Stimulated activated CD8-positive, alpha-beta memory T cell treated with anti-CD3 and anti-CD28 coated beads, Interleukin-2, amount 100 ng/mL, for 1 hour (primary cell): ENCODE measurements at places on chromosomes 3 and 15.

GRCh38 chr15:67806536-67806935 is 18.8 kb upstream of the SKOR1 start:
- DNase-seq, result no peak

DNA sequence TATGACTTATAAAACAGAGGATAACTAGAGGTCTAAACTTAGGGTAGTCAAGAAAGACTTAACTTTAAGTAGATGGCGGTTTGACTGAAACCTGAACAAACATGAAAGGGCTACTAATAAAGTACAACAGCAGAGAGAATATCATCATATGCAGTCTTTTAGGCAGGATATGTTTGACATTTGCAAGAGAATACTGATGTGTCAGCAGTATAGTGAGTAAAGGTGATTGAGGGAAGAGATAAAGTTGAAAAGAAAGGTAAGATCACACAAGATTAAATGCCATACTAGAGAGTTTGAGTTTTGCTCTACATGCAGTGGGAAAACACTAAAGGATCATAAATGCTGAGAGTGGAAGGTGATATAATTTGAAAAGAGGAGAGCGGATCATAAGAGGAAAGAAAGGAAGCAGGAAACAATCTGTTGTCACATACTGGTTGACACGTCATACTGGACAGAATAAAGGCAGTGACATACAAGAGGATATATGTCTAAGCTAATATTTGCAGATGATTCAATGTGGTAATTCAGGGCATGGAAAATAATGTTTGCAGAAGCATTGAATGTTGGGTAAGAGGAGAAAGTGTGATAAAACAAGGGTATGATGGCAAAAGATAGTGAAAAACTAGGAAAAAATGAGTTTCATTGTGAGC is 223.0 kb downstream of the EPHA6 start:
- DNase-seq, result no peak

- DNase-seq, result no peak
These were observed 88.7 kb downstream of the CBLB start for GRCh38 chr3:105780107-105780506.

DNA sequence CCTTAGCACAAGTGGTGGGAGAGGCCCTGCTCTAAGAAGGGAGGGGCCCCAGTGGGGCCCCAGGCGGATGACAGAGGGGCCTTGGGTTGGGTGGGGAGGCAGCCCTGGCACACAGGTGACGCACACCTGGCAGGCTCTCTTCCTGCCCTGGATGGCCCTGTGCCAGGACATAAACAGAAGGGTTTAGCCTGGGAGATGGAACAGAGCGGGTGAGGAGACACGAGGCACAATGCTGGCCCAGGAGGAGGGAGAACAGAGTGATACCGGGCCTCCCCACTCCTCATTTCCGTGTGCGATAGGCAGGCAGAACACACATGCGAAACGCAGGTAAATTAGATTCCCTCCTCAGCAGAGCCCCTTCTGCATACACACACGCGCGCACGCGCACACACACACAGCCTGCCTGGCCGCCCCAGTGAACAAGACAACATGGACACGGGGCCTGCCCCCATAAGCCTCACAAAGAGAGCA is 39.8 kb downstream of the IDH2 start:
- DNase-seq, result no peak

DNA sequence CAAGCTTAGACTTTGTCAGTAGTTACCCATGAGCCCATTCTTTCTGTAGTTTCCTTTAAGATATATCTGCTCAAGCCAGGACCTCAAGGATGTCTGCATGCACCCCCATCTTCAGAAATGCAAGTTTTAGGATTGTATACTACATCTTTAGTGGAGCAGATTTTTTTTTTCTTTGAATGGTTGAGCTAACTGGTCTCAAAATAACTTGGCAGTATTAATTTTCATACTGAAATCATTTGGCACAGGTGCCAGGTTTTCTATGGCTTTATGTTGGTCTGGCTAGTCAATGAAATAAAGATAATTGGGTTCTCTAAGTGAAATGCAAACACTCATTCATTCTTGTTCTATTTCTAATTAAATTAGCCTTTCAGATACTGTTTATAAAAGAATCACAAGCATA is 108.9 kb downstream of the ATG7 start:
- no peak for DNase-seq

DNA sequence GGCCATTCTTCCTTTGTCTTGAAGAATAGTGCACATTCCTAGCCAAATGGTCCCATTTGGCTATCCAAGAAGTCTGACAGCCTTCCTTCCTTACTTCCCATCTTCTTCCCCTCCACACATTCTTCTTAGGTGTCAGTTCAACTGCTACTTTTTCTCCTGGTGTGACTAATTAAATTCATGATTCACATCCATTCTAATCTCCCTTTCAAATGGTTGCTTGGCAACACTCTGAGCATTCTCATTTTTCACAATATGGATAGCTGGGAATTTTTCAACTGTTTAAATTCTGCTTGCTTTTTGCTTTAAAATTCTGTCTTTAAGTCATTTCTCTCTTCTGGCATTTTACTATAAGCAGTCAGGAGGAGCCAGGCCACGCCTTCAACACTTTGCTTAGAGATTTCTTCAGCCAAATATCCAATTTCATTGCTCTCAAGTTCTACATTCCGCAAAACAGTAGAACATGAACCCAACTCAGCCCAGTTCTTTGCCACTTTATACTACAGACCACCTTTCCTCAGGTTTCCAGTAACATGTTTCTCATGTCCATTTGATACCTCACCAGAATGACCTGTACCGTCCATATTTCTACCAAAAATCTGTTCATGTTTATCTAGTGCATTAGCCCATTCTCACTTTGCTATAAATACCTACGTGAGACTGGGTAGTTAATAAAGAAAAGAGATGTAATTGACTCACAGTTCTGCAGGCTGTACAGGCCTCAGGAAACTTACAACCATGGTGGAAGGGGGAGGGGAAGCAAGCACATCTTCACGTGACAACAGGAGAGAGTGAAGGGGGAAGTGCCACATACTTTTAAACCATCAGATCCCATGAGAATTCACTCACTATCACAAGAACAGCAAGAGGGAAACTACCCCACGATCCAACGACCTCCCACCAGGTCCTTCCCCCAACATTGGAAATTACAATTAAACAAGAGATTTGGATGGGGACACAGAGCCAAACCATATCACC is 31.9 kb upstream of the MCF2L2 start:
- DNase-seq, result no peak

GRCh38 chr3:172562871-172563865 is 39.9 kb upstream of the TNFSF10 start:
- DNase-seq, result no peak

DNA sequence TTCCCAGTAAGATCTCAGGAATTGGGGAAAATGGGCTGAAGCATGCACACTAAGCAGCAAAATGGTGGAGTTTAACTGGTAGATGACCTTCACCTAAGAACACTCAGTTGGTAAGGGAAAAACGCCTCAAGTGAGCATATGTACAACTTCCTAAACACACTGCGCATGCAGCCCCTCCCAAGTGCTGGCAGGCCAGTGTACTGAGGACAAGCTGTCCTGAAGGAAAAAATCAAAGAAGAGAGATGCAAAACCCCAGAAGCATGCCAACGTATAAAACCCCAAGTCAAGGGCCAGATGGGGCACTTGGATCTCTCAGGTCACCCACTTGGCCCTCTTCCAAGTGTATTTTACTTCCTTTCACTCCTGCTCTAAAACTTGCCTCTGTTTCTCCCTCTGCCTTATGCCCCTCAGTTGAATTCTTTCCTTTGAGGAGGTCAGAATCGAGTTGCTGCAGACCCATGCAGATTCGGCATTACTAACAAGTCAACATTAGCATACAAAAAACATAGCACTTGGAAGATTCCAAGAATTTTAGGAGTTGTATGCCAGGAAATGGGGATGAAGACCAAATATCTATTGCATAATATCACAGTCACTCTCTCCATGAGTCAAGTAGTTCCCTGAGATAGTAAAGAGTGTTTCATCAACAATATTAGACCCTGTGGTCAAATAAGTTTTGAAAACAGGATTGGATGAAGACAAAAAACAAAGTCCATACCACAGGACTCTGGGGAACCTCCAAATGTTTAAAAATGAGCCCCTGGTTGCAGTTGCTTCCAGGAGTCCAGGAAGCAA is 10.8 kb upstream of the FYCO1 start:
- no peak for DNase-seq

DNA sequence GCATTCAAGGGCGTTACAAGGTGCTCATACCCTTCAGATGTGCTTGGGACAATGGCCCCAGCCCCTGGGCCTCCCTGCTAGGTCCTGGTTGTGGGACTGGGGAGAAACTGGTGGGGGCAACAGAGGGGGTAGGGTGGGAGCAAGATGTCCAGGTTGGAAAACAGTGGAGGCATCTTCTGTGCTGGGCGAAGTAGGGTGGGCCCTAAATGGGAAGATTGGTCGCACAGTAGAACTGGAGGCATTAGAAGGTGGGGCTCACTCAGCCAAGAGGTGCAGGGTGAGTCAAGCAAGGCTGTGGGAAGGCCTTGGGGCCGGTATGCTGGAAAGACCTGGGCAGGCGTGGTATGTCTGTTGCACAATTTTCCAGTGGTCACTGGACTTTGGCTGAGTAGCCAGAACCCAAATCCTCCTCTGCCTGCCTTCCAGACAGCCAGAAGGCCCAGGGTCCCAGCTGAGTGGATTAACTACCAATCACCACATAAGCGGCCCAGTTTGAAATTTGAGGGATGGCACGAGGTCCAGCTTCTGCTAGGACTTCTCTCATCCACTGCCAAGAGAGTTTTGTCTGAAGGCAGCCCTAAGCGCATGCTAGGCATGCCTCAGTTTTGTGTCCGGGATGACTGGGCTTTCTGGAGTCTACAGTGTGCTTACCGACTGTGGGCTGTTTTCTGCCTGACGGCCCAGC is 74.5 kb downstream of the LSM3 start:
- no peak for DNase-seq

GRCh38 chr15:85941186-85941855 is 138.3 kb upstream of the AGBL1 start:
- no peak for DNase-seq

DNA sequence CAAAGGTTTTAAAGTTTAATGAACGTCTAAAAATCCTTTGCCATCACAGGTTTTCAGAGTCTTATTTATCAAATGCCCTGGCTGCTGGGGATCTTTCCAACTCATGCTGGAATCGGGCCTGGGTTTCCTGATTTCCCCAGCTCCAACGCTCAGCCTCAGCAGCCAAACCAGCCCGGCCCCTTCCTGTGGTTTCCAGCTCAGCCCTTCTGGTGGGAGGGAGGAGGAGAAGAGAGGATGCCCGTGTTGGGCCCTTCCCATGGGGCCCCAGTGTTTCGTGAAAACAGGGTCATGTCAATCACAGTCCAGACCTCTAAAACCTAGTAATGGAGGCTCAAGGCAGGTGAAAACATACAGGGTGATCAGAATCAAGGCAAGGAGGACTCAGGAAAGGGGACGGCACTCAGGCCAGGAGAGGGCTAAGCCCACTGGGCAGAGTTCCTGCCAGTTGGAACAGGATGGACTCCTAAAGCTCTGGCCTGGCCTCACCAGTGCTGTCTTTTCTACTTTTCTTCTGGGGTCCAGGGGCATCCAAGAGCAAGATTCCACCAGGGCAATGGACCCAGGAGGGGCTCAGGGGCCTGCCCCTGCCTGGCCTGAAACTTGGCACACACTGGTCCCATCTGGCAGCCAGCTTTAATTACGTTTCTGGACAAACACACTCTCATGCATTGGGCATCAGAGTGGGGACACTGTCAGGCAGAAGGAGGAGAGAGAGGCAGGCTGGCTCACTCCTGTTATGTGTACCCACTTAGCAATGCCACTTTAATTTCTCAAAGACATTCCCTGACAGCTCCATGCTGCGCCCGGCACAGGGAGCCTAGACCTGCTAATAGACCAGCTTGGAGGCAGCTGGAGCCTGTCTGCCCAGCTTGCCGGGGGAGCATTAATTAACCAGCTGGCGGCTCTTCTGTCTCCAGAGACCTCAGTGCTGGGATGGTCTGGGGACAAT is 194.6 kb downstream of the FAM43A start:
- DNase-seq, result no peak

DNA sequence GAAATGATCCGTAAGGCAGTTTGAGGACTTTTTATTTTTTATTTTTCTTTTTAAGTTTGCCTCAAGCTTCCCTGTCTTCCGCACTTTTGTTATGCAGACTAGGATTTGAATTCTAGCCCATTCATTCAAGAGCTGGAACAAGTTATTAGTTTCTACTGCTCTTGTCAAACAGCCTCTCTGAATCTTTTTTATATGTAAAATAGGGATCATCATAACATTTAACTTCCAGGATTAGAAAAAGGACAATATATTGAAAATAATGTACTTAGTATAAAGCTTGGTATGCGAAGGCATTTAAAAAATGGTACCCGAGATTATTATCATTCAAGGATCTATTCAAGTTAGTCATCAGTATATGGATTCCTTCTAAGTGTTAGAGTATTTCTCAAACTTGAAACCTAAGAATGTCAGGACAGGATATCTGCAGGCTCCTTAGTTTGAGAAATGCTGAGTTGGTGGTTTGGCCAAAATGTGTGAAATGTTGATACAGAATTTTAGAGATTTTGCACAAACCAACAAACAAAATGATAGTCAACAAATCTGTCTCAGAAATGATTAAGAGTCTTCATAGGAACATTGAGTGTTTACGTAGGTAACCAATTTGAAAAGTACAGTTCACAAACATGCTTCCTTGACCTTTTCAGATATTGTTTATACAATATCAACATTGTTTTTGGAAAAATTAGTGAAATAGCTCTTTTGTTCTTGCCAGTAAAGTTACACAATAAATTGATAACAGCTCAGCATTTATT is 40.5 kb upstream of the IGSF10 start:
- no peak for DNase-seq

DNA sequence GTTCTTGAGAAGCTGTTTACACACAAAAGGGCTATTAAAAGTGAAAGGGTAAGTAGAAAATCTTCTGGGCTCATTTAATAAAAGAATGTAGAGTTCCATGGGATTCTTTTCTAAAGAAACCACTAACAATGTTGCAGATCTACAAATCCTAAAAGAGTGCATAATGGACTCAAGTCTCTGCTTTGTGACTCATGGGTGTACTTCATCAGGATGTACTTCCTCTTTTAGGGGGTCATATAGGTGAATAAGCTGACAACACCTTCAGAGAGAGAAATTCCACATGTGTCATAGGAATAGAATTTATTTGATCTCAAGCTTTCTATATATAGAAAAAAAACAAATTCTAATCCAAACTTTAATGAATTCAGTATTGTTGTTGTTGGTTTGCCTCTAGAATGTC is 355.5 kb downstream of the TIGIT start:
- DNase-seq, result no peak

DNA sequence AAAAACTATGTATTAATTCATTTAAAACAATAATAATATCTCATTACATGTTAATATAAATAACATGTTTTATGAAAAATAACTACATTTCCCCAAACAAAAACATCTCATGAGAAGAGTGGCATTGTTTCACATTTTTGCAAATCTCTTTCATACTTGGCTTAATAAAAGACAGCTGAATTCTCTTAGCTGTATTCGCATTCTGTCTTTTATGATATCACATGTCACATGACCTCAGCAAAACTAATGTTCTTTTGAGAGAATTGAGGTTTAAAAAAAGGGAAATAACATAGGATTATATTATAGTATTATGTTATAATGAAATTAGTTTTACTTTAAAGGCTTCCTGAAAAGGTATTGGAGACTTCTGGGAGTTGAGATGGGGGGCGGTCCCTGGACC is 48.4 kb upstream of the SPPL2A start:
- DNase-seq, result no peak
